ENCODE measurements at places on chromosomes 7 and 10.

DNA sequence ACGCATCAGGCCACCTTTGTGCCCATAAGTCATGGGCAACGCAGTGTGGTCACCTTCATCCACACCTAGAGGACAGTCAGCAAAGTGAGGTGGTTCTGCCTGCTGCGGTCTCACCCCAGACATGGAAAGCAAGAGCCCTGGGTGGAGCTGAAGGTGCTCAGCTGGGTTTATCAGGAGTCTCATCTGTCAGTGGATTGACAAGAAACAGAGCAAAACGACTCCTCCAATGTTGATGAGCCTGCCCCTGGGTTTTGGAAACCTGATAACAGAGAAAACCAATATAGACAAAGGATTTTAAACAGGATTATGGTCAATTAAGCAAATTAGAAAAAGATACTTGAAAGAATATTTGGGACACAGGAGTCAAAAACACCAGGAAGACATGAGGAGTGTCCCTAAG lies 229.3 kb upstream of the PRSS58 start:
- no peak for DNase-seq

GRCh38 chr7:19305698-19306097 lies 160.5 kb upstream of the FERD3L start:
- no peak for DNase-seq

- DNase-seq, result no peak
These were observed 87.3 kb downstream of the PAXIP1 start for GRCh38 chr7:154915600-154915999.

DNA sequence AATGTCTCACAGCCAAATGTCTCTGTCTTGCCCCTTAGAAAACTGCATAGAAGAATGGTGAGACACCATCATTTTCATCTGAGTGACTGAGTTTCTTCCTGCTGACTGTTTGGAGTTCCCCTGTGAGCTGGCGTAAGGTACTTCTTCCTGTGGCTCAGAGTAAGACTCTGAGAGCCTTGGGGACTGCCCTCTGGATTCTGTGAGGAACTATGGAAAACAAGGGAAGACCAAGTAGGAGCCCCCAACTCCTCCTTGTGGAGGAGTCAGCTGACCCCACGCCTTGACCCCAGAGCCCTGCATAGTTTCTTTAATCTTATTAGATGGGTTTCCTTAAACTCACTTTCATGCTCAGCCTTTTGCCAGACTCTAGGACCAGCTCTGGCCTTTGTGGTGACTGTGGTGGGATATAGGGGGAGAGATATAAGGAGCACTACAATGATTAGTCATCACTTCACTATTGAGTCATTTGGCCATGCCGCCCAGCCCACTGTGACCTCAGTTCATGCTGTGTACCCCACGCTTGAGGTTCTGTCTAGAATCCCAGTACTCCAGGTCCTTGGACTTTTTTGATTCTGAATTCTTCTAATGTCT lies 51.8 kb upstream of the FAM133B start:
- DNase-seq, result no peak

- no peak for DNase-seq
These were observed 187.2 kb downstream of the POU6F2 start for GRCh38 chr7:39164887-39165286.
